ENCODE measurements at places on chromosomes 5 and 9. TPM values are rescaled to one million over a fixed set of nuclear protein-coding genes. Genes with fewer than 3 reads are reported as not detected.

The EIF4E1B gene
- total RNA-seq, result not detected

The OSTF1 gene
- total RNA-seq, result 72.4 TPM

The GRXCR2 gene
- total RNA-seq, result not detected

The ARL14EPL gene
- total RNA-seq, result not detected

The MARCHF11 gene
- total RNA-seq, result not detected

The PRKACG gene
- total RNA-seq, result not detected

The LOX gene
- not detected for total RNA-seq

The OTP gene
- total RNA-seq, result not detected

The ALDOB gene
- not detected for total RNA-seq

The RLN2 gene
- 2.8 TPM for total RNA-seq

The SPINK6 gene
- total RNA-seq, result not detected

The AGXT2 gene
- not detected for total RNA-seq

The GPR21 gene
- not detected for total RNA-seq

The AK8 gene
- total RNA-seq, result 0.11 TPM

The LVRN gene
- not detected for total RNA-seq

The CFAP77 gene
- total RNA-seq, result not detected

The C5orf52 gene
- total RNA-seq, result not detected

The SMIM33 gene
- total RNA-seq, result 0.08 TPM

The AMBP gene
- not detected for total RNA-seq

The FAM78A gene
- 46.4 TPM for total RNA-seq

The TERT gene
- 4.0 TPM for total RNA-seq

The GPRIN1 gene
- total RNA-seq, result 3.0 TPM

The CRHBP gene
- total RNA-seq, result not detected

The SHOC1 gene
- total RNA-seq, result not detected

The MYOT gene
- not detected for total RNA-seq

The DYNC2I2 gene
- total RNA-seq, result 56.9 TPM

The PCDHB3 gene
- total RNA-seq, result not detected

The EGFL7 gene
- total RNA-seq, result 0.70 TPM

The FER gene
- 9.8 TPM for total RNA-seq

The MYORG gene
- 3.3 TPM for total RNA-seq

The ROR2 gene
- total RNA-seq, result not detected

The FIBCD1 gene
- total RNA-seq, result not detected

The ITGA2 gene
- total RNA-seq, result 6.3 TPM

The CDH18 gene
- total RNA-seq, result not detected

The PRUNE2 gene
- total RNA-seq, result 0.27 TPM

The TRIM23 gene
- 6.2 TPM for total RNA-seq

The POMT1 gene
- 32.7 TPM for total RNA-seq

The SETX gene
- 36.5 TPM for total RNA-seq

The ELOVL7 gene
- 0.04 TPM for total RNA-seq

The UGT3A1 gene
- not detected for total RNA-seq

The RNF183 gene
- not detected for total RNA-seq

The RALGPS1 gene
- 1.7 TPM for total RNA-seq

All from activated CD8-positive, alpha-beta memory T cell treated with anti-CD3 and anti-CD28 coated beads for 36 hours (primary cell).